ENCODE measurements at places on chromosomes 4 and X.

- no peak for DNase-seq
Measured at GRCh38 chrX:46757593-46757992, 1.3 kb downstream of the SLC9A7 start.

- no peak for DNase-seq
Measured at GRCh38 chr4:121827853-121828252, 4.2 kb upstream of the CCNA2 start.

DNA sequence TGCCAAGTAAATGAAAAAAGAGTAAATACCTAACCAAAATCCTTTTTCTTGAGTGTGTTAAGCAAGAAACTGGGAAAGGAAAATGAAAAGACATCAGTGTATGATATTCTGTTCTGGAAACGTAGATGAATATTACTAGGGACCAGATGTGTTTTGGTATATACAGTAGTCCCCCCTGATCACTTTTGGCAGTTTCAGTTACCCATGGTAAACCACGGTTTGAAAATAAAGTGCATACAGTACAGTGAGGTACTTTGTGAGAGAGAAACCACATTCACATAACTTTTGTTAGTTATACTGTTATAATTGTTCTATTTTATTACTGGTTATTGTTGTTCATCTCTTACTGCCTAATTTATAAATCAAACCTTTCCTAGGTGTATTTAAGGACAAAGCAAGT is 250.9 kb downstream of the TENM3 start:
- DNase-seq: no peak

- no peak for DNase-seq
Measured at GRCh38 chrX:1491851-1492349, 39.2 kb upstream of the ASMTL start.

DNA sequence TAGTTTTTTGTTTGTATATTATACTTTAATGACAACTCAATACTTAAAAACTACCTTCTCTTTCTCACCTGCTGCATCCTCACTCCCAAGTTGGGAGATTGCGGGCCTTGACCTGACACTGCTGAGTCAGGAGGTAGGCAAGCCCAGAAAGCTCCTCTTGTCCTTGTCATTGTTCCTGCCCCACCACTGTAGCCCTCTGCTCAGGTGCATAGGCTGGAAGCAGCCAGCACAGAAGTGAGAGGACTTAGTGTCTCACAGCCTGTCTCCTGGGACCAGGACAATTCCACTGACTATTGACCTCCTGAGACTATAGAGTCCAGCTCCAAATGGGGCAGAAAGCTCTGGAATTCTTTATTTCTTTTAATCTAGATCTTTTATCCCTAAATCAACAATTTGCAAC is 123.5 kb upstream of the NDP start:
- no peak for DNase-seq

DNA sequence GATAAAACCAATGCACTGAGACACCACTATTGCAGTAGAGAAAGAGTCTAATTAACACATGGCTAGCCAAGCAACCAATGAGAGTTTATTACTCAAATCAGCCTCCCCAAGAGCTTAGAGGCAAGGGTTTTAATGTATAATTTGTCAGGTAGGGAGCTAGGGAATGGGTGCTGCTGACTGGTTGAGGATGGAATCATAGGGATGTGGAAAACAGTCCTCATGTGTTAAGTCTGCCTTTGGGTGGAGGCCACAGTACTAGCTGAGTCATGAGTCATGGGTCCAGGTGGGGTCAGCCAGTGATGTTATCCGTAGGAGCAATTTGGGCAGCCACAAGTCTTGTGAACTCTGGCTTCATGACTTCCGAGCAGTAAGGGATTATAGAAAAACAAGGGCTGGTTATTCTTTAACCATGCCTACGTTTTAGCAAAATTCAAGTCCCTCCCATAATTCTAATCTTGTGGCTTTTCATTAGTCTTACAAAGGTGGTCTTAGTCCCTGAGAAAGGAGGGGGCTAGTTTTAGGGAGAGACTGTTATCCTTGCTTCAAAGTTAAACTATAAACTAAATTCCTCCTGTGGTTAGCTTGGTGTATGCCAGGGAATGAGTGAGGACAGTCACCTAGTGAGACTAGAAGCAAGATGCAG is 25.1 kb upstream of the PLAC8 start:
- DNase-seq: no peak

- DNase-seq: no peak
Measured at GRCh38 chr4:88101165-88101564, 57.3 kb downstream of the ABCG2 start.

DNA sequence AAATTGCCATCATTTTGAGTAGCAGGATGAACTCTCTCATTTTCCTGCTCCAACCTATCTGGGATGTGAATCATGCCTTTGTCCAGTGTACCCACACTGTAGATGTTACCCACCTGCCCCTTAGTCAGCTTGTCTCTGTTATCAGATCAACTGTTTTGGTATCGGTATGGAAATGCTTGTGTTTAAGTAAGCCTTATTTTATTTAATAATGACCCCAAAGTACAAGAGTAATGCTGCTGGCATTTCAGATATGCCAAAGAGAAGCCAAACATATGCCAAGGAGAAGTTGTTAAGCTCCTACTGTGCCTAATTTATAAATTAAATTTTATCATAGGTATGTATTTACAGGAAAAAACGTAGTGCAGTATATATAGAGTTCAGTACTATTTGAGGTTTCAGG is 18.6 kb upstream of the RAP1GDS1 start:
- DNase-seq: no peak

- DNase-seq: no peak
Measured at GRCh38 chr4:139822391-139822790, 156.8 kb downstream of the MGST2 start.

- DNase-seq: no peak
Measured at GRCh38 chr4:8188085-8188484, 11.0 kb upstream of the SH3TC1 start.
